Common myeloid progenitor, CD34-positive (primary cell): ENCODE measurements at places on chromosomes 11 and 22.

DNA sequence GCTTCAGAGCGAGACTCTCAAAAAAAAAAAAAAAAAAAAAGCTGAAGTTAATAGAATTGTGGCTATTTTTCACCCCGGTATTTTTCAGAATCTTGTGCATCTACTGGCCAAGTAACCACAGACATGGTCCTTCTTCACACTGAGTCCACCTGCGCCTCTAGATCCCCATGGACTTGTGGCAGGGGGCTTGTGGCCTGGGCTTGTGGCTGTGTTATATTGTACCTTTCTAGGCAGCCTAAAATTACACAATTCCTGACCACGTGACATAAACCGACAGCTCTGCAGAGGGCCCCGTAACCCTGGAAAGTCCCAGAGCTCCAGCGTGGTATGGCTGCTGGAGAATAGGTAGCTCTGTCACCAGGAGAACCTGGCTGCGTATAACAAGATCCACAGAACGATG is 10.9 kb upstream of the NAALADL1 start:
- DNase-seq, result peak; percentile 75

GRCh38 chr11:57530215-57530595 is 349 bp downstream of the TIMM10 start:
- DNase-seq, result no peak

DNA sequence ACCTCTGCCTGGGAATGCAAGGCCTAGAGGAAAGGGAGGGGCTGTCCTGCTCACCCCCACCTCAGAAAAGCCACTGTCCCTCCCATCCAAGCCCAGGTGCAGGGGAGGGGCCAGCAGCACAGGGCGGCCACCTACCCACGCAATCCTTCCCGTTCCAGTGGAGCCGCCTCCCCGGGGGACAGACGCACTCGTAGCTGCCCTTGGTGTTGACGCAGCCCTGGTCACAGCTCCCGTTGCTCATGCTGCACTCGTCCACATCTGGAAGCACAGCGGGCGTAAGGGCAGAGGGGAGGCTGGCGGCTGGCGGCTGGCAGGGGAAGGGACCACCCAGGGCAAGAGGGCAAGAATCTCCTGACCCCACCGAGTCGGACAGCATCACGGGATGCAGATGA is 40.3 kb upstream of the TTLL12 start:
- no peak for DNase-seq

DNA sequence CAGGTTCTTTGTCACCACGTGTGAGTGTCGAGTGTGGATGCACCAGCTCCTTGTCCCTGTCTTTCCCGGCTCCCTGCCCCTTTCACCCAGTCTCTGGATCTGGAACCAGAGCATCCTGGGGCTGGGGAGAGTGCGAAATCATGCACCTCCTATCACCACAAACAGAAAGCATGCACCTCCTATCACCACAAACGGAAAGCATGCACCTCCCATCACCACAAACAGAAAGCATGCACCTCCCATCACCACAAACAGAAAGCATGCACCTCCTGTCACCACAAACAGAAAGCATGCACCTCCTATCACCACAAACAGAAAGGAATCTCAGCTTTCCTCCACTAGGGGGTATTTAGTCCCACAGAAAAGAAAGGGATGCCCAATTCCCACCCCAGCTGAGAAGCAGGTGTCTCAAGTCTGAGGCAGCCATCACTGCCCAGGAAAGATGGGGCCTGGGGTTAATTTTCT is 5.9 kb upstream of the GLB1L3 start:
- peak; percentile 68 for DNase-seq

DNA sequence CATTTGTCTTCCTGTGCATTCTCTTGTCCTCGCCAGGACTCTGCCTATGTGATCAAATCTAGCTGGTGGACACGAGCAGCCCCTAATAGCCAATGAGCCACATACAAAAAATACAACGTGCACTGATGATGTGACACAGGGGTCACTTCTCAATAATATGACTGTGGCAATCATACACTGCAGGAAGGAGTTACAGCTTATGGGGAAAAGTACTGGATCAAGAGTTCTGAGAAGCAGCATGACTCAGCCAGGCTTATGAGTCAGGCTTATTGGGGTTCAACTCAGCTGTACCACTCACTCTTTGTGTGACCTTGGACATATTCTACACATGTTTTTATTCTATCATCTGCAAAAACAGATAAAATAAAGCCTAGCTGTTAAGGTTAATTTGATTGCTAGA is 889.4 kb upstream of the TENM4 start:
- no peak for DNase-seq

DNA sequence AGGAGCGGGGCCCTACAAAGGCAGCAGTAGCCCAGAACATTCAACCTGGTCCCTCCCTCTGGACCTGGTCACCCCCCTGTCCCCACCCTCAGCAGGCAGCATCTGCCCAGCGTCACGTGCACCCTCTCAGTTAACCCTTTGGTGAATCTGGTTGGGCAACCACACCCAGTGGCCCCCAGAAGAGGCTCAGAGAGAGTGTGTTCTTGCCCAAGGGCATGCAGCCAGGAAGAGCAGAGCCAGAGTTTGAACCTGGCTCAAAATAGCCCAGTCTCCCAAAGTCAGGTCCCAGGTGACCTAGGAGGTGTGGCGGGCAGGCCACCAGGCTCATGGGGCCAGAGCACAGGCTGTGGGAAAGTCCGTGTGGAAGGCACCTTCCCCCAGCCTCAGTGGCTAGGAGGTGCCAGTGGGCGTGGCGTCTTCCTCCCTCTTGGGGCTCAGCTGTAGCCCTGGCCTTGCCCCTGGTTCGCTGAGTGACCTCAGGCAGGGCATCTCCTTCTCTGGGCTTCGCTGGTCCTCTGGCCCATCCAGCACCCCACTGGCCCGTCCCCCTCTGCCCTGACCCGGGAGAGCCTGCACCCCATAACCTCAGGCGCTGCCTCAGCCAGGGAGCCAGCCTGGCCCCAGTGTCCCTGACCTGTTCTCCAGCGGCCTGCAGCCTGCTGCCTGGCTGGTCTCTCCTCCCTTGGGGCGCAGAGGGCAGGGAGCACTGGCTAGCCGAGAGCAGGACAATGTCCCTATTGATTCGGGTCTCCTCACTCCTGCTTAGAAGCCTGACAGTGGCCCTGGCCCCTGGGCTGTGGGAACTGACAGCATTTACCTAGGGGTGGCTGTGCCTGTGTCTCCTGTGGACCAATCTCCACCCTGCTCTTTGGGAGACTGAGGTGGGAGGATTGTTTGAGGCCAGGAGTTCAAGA is 7.0 kb downstream of the ALDH3B1 start:
- DNase-seq, result no peak

- DNase-seq, result no peak
Measured at GRCh38 chr22:45953178-45953577, 23.8 kb downstream of the WNT7B start.

DNA sequence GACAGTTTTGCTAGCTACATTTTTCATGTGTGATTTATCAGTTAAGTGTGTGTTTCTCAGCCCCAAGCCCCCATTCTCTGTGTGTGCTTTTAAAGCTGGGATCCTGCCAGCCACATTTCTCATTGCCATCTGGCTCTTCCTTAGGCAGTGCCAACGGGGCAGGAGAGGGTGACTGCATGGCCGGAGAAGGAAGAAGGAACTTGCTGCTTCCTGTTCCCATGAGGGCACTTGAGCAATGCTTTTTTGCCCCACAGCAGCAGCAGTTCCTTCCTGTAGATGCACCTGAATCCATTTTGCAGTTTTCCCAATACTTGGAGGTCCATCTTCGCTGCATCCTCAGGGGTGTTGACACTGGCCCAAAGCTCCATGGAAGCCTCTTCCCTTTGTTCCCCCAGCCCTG is 37.5 kb downstream of the TNRC6B start:
- peak; percentile 39 for DNase-seq

DNA sequence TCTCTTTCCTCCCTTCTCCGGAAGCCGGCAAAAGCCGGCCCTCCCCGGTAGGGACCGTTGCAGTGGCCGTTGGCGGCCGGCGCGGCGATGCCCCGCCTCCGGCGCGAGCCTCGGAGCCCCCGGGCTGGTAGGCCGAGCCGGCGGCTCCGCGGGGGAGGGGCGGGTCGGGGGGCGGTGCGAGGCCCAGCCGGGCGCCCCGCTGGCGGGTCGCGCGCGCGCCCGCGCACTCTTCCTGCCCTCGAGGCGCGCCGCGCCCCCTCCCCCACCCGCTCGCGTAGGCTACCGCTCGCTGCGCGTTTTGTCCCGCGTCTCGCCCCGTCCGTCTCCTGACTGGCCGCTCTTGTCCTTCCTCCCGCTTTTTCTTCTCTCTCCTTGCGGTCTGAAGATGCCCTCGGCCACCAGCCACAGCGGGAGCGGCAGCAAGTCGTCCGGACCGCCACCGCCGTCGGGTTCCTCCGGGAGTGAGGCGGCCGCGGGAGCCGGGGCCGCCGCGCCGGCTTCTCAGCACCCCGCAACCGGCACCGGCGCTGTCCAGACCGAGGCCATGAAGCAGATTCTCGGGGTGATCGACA is 591 bp downstream of the CAPRIN1 start:
- DNase-seq, result peak; percentile 95

DNA sequence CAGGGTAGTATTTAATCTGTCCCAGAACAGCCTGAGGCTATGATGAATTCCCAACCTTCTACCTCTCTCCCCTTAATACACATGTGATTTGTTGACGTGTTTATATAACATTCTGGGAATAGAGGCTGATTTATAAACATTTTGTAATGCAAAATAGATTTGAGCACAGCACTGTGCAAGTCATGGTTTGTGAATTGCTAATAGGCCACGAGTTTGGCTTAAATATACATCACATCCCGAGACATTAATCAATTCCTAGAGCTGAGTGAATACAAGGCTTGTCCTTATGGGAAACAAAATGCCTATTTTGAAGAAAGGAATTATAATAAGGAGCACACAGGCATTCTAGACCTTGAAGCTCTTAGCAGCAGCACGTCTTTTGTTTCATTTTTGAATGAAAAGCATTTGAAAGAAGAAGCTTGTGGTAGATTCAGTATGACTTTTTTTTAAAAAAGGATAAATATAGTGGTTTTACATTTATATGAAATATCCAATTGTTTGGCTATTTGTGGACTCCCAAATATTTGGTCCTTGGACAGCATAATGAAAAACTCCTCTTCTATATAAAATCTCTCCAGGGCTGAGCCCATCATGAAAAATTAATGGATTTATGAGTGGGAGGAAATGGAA is 116.4 kb downstream of the SLC17A6 start:
- no peak for DNase-seq

GRCh38 chr11:75014129-75014528 is 25.4 kb downstream of the NEU3 start:
- no peak for DNase-seq

- no peak for DNase-seq
Measured at GRCh38 chr11:8613036-8613435, 19.0 kb upstream of the STK33 start.
